ENCODE measurements at places on chromosomes 5 and 9. TPM values are rescaled to one million over a fixed set of nuclear protein-coding genes. Genes with fewer than 3 reads are reported as not detected.

Gene EIF4E1B
- not detected for polyA plus RNA-seq

Gene SPATA31E1
- not detected for polyA plus RNA-seq

Gene SLC34A3
- 1.5 TPM for polyA plus RNA-seq

Gene PLCXD3
- 0.09 TPM for polyA plus RNA-seq

GRCh38 chr5:44167540-44167939 is 221.7 kb downstream of the FGF10 start:
- no peak for DNase-seq

GRCh38 chr5:125574491-125575044 is 828.1 kb upstream of the ZNF608 start:
- no peak for DNase-seq

DNA sequence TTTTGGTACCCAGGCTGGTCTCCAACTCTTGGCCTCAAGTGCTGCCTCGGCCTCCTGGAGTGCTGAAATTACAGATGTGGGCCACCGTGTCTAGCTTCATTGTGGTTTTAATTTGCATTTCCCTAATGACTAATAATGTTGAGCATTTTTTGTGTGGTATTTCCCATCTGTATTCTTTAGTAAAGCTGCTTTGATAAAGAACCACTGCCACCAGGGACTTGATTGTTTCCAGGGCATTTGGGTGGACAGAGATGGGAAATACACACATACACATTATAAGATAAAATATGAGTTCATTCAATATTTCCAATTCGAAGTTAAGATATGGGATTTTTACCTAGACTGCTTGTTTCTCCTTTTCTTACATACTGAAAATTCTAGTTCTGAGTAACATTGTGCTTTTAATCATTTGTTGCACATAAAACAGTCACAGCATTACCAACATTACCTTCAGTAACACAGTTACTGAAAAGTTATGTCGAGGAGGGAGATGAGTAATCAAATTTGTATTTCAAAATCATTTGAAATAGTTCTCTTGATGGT is 28.9 kb downstream of the HABP4 start:
- no peak for DNase-seq

- no peak for DNase-seq
These were observed 1542.8 kb downstream of the EFNA5 start for GRCh38 chr5:106127985-106128384.
